Neural cell (in vitro differentiated cells): ENCODE measurements at places on chromosomes 2 and 18. TPM values are rescaled to one million over a fixed set of nuclear protein-coding genes. Genes with fewer than 3 reads are reported as not detected.

Gene POTEF
- polyA plus RNA-seq = 1.0 and 2.3 TPM in 2 replicates

Gene PKDCC
- 37.4 and 50.3 TPM in 2 replicates for polyA plus RNA-seq

Gene KATNAL2
- polyA plus RNA-seq = 1.4 and 2.1 TPM in 2 replicates

Gene TDRD15
- polyA plus RNA-seq = not detected in 2 replicates

Gene NAT8
- polyA plus RNA-seq = not detected in 2 replicates

Gene TSHZ1
- polyA plus RNA-seq = 0.40 and 1.1 TPM in 2 replicates

Gene TBC1D8
- 3.6 and 5.3 TPM in 2 replicates for polyA plus RNA-seq

Gene KDSR
- 13.6 and 14.7 TPM in 2 replicates for polyA plus RNA-seq

Gene DSG1
- polyA plus RNA-seq = not detected in 2 replicates

Gene DHRS9
- polyA plus RNA-seq = not detected in 2 replicates

Gene SP140
- polyA plus RNA-seq = 0.38 and 0.74 TPM in 2 replicates

Gene DSG4
- polyA plus RNA-seq = not detected in 2 replicates

Gene RAB6C
- 0.18 and 0.52 TPM in 2 replicates for polyA plus RNA-seq

Gene REG3G
- polyA plus RNA-seq = not detected in 2 replicates

Gene CCBE1
- 0.19 TPM in 1 of 2 replicates, not detected in the other for polyA plus RNA-seq

Gene TWIST2
- not detected in 2 replicates for polyA plus RNA-seq

Gene LYG2
- polyA plus RNA-seq = not detected in 2 replicates

Gene CYB5A
- 31.1 and 35.4 TPM in 2 replicates for polyA plus RNA-seq

Gene DNAH7
- 0.67 and 1.1 TPM in 2 replicates for polyA plus RNA-seq

Gene ACP1
- polyA plus RNA-seq = 254 and 263 TPM in 2 replicates

Gene SCN3A
- 153 and 161 TPM in 2 replicates for polyA plus RNA-seq

Gene TMX3
- 118 and 158 TPM in 2 replicates for polyA plus RNA-seq

Gene CENPA
- polyA plus RNA-seq = 0.54 and 2.1 TPM in 2 replicates

Gene KLHL30
- polyA plus RNA-seq = not detected in 2 replicates

Gene APLF
- polyA plus RNA-seq = 0.40 and 0.45 TPM in 2 replicates

Gene EFHD1
- not detected in 2 replicates for polyA plus RNA-seq

Gene TACR1
- 0.60 and 0.78 TPM in 2 replicates for polyA plus RNA-seq

Gene TYW5
- polyA plus RNA-seq = 15.2 and 15.8 TPM in 2 replicates

Gene SLC11A1
- 0.04 TPM in 1 of 2 replicates, not detected in the other for polyA plus RNA-seq

Gene PRKAG3
- polyA plus RNA-seq = not detected in 2 replicates

Gene MAPRE3
- 69.2 and 87.1 TPM in 2 replicates for polyA plus RNA-seq

Gene TMEM18
- 49.3 and 58.6 TPM in 2 replicates for polyA plus RNA-seq

Gene PTH2R
- polyA plus RNA-seq = not detected in 2 replicates

Gene VSNL1
- polyA plus RNA-seq = 64.1 and 69.7 TPM in 2 replicates

Gene GDF7
- 0.38 and 0.62 TPM in 2 replicates for polyA plus RNA-seq

Gene ITPRIPL1
- not detected in 2 replicates for polyA plus RNA-seq

Gene CTAGE1
- polyA plus RNA-seq = not detected in 2 replicates

Gene IL1RN
- not detected in 2 replicates for polyA plus RNA-seq

Gene GALR1
- polyA plus RNA-seq = 0.11 and 0.14 TPM in 2 replicates
